ENCODE measurements at places on chromosomes 7 and 10. TPM values are rescaled to one million over a fixed set of nuclear protein-coding genes. Genes with fewer than 3 reads are reported as not detected.
A peak's percentile ranks its signal among the peaks of the same experiment; 100 is the strongest.

Gene PROSER2
- 13.7 TPM for total RNA-seq

DNA sequence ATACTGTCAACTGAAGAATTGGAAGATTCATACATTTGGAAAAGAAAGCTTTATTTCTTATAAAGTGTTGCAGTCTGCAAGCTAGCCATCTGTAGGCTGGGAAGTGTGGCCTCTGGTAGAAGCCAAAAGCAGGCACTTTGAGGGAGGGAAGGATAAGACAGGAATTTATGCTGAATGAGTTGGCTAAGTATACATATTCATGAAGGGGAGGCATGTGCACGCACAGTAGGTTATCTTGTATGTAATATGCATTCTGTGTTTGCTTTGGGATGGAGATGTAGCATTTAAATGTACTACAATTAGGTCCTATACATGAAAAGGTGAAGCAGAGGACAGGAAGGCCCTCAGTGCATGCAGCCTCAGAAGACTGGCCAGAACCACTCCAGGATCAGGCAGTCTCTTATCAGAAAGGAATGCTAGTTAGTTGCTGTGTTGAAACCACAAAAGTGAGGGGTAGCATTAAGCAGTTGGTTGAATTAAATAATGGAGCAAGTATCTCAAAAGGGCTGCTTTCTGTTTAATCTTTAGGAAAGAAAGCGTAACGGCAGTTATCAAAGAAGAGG is 40.9 kb downstream of the MYO3A start:
- no peak for DNase-seq

GRCh38 chr7:10648289-10648688 is 325.4 kb upstream of the PHF14 start:
- DNase-seq: no peak

DNA sequence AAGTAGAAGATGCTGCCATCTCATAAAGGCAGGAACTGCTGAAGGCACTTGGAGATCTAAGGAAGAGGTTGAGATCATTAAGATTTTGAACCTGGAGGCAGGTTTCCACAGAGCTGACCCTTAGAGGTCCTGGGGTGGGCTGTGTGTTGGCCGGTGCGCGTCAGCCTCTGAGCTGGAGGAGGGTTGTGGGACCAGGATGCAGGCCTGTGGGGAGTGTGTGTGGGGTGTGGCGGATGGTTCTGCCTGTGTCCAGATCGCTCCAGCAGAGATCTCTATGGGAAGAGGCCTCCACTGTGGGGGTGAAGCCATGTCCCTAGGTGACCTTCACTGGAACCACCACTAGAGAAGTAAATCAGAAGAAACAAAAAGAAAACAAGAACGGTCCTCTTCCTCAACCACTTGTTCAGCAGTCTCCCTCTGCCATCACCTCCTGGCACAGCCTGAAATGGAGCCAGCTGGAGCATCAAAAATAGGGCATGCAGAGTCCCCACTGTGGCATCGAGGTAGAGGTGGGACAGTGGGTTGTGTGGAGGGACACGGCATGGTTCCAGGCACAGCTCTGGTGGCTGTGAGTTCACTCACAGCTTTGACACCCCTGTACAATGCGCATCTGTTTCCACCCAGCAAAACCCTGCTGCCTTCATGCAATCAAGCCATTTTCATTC is 453.8 kb downstream of the TCERG1L start:
- DNase-seq: no peak

GRCh38 chr7:16055263-16055976 is 365.9 kb downstream of the CRPPA start:
- DNase-seq: no peak

GRCh38 chr10:106387063-106387462 is 777.4 kb downstream of the SORCS1 start:
- no peak for DNase-seq

DNA sequence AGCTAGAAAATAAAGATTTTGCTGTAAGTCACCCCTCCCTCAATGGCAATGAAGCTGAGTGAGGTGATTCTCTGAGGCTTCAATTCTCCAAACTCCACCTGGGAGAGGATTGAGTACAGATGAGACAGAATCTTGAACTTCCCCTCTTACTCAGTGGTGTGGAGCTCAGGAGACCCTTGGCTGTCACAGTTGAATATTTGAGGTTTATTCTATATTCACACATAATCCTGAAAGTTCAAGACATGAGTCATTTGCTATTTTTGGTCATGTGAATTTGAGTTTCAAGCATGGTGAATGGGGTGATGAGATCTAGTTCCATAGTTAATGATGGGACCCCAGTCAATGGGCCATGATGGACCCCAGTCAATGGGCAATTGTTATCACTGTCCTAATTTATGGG is 13.9 kb upstream of the TECTB start:
- no peak for DNase-seq

DNA sequence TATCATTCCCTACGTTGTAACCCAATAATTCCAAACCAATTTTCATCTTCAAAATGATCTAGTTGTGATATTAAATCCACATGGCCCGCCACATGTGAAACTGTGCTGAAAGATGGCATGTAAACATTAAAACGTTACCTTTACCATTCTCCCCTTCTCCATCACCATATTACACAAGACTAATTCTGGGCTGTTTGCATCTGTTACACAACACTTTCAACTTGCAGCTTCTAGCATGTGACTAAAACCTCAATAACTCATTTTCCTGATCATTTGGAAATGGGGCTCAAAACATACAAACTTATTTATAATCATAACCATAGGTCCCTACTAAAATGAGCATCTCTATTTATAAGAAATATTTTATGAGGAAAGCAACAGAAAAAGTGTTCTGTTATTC is 4.7 kb downstream of the MTERF1 start:
- DNase-seq: no peak

Gene FEZF1
- total RNA-seq: 41.5 TPM

GRCh38 chr7:116497708-116498107 is 1.8 kb upstream of the CAV2 start:
- no peak for DNase-seq

DNA sequence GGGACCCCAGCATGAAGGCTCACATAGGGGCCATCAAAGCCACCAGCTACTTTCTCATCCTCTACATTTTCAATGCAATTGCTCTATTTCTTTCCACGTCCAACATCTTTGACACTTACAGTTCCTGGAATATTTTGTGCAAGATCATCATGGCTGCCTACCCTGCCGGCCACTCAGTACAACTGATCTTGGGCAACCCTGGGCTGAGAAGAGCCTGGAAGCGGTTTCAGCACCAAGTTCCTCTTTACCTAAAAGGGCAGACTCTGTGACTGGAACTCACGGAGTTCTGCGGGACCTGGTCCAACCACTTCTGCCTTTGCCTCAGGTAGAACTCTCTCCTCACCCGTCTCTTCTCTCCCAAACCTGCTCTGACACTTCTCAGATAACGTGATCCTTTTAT is 945 bp downstream of the TAS2R40 start:
- no peak for DNase-seq

GRCh38 chr7:32462451-32462850 is 27.7 kb downstream of the LSM5 start:
- no peak for DNase-seq

Gene LRRD1
- not detected for total RNA-seq

DNA sequence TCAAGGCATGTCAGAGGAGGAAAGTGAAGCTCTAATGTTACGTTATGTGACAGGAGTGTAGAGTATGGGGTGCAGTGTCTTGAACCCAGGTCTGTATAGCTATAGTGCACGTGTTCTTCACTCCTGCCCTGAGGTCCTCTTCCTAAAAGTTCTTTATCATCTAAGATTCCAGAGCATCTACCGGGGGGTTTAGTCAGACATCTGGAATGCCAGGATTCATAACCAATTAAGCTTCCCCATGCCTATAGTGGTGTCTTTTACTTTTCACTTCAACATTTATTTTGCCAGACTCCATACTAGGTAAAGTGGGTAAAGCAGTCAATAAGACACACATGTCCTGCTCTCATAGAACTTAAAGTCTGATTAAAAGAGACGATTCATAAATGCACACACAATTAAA is 22.4 kb downstream of the PPP1R3C start:
- DNase-seq: no peak

Gene GAD2
- 2.3 TPM for total RNA-seq

DNA sequence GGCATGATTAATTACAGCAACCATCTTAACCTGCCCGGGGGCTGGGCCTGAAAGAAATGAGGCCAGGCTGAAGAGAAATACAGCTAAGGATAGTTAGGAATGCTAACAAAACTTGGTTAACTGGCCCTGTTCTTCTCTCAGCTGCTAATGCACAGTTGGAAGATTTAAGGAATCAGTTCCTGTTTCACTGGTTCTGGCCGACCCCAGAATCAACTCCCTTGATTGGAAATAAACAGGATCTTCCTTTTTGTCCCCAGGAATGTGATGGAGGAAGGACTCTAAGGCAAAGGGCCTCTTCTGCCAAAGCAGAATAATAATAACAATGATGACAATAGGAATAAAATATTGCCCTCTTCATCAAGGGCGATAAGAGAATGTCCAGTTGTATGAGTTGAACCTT is 3.5 kb upstream of the LRMDA start:
- DNase-seq: no peak

Gene PLCE1
- total RNA-seq: 0.09 TPM

Gene ANKRD1
- total RNA-seq: 0.13 TPM

GRCh38 chr10:28291881-28292297 is 11.0 kb downstream of the MPP7 start:
- no peak for DNase-seq

GRCh38 chr10:28214219-28214618 is 88.6 kb downstream of the MPP7 start:
- no peak for DNase-seq

GRCh38 chr7:50828116-50828515 is 45.4 kb upstream of the GRB10 start:
- no peak for DNase-seq

Gene LRRC4
- total RNA-seq: 10.4 TPM

DNA sequence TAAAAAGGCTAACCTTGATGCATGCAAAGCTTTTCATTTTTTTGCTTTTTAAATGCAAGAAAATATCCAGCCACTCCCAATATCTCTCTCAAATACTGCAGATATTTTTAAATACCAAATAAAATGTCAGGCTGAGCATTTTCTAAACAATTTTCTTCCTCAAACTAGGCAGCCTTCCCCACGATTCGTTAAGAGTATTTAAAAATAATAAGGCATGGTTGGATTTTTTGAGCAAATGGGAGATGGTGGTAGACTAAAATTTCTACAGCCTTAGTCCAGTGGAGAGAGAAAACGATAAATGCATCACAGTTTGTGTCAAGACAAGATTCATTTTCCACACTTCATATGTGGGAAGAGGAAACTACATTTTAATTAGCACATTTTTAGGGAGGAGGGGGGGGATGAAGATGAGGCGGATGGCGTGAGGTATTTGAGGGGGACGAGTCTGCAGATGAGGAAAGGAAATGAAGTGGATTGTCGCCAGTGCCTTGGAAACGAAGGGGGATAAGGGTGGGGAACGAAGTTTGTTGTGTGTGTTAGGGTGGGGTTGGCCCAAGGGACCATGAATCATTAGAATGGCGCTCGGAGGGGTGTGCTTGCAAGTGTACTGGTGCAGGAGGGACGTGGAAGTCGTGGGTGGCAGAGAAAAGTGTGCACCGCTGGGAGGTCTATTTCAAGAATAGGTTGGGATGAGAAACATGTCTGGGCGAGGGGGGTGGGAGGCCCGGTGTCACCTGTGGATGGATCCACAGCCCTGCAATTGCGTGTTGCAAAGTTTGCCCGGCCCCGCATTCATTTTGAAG is 1.2 kb upstream of the ADD3 start:
- peak; percentile 33 for DNase-seq

GRCh38 chr10:35433851-35434426 is 97.6 kb downstream of the CCNY start:
- no peak for DNase-seq

DNA sequence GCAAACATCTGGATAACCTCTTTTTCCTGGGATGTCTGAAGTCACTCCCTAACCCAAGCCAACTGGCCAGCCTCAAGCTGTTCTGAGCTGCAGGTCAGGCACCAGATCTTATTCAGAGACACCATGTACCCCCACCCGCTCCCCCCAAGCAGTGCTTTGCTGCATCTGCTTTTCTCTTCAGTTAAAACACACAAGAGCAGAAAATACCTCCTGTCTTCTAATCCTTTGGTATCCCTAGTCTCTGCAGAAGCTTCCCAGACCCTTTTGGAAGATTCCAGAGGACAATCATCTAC is 3.0 kb downstream of the ZNF488 start:
- peak; percentile 2 for DNase-seq

Gene FAM24B
- not detected for total RNA-seq

GRCh38 chr7:91759205-91759863 is 121.2 kb downstream of the MTERF1 start:
- peak; percentile 67 for DNase-seq

- DNase-seq: no peak
Measured at GRCh38 chr7:157855016-157855415, 518.2 kb downstream of the DNAJB6 start.

Gene ANK3
- 59.6 TPM for total RNA-seq

Gene HMX2
- 0.35 TPM for total RNA-seq

- peak; percentile 23 for DNase-seq
Measured at GRCh38 chr7:101576998-101577397, 52.1 kb downstream of the MYL10 start.

- no peak for DNase-seq
Measured at GRCh38 chr7:26191233-26191973, 9.1 kb downstream of the HNRNPA2B1 start.
